ENCODE measurements at places on chromosomes 4 and X.

- no peak for DNase-seq
Observed at GRCh38 chrX:129427267-129427666, 96.0 kb downstream of the SMARCA1 start.

GRCh38 chr4:113978561-113979147, 793 bp downstream of the ARSJ start:
- DNase-seq = no peak

GRCh38 chr4:26372525-26373172, 51.8 kb downstream of the RBPJ start:
- DNase-seq = peak; percentile 76

DNA sequence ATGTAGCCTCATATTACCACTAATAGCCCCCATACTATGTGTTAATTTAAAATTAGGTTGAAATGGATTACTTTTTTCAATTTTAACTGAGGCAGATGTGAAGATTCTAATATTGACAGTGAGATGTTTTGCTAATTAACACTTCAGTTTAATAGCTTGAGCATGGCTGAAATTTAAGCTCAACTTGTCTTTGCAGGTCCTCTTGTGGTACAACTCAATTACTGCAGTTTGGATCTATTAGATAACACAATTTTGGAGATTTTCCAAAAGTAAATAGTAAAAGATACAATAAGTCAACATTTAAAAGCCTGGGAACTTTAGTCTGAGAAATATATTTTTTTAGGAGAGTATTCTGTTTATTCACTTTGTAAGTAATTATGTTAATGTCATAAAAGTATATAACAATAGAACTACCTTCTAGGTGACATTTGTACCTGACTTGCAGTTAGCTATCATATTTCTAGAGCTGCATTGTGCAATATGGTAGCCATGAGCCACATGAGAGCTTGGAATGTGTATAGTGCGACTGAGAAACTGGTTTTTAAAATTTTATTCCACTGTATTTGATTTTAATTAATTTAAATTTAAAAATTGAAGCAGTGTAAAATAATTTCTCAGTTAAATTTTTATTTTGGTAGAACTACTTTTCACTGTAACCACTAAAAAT, 73.1 kb upstream of the FMR1 start:
- DNase-seq = no peak

- DNase-seq = peak; percentile 26
Observed at GRCh38 chrX:14899607-14900006, 26.4 kb downstream of the MOSPD2 start.

- no peak for DNase-seq
Observed at GRCh38 chr4:40515037-40515397, 114.6 kb downstream of the RBM47 start.

DNA sequence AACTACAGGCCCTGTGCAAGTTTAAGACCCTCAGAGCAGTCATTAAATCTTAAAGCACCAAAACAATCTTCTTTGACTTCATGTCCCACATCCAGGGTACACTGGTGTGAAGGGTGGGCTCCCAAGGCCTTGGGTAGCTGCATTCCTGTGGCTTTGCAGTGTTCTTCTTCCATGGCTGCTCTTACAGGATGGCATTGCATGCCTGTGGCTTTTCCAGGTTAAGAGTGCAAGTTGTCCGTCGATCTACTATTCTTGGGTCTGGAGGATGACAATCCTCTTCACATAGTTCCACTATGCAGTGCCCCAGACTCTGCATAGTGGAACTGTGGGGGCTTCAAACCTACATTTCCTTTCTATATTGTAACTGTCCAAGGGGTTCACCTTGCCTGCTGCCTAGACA, 494.5 kb downstream of the CFAP47 start:
- DNase-seq = no peak

DNA sequence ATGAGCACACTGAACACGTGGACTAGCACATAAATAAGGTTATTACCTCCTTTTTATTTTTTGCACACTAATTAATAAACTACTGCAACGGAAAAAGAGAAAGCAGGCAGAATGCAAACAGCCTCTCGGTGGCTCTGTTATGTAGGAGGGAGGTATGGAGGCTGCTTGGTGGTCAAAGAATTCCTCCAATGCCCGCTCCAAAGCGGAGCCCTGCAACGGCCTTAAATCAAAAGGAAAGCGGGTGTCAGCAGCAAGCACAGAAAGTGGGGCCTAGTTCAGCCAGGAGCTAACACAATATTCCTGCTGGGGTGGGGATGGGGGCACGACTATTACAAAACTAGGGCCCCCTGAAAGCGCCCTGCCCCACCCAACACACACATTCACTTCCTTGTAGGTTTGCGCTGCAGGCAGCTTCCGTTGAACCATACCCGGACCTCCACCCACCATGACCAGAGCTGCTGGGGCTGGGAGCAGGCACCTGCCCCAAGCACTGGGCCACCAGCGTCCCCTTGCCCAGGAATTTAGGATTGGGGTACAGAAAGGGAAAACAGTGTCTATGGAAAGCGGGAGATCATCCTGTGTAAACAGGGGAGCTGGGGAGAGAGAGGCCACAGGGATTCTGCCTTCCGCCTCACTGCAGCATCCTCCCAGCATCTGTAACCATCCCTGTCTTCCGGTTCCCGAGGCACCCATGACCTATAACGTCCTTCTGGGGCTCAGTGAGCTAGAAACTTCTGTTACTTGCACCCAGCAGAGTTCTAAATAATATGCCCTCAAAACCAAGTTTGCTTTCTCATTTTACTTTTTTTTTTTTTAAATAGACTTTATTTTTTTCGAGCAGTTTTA, 57.1 kb upstream of the DDX3X start:
- no peak for DNase-seq

DNA sequence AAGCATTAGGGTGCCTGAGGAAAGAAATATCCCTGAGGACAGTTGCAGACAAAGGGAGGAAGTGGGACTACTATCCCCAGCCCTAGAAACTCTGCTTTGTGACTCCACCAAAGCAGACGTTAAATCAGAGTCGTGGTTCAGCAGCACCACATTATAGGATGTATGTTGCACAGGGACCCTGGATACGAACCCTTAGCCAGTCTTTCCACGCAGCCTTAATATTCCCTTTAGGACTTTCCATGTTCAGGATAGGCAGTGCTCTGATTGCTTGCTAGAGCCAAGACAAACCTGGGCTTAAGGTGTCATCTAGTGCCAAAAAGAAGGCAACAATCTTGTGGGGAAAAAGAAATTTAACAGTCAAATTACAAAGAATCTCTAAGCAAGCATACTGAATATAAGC, 62.6 kb downstream of the MAD2L1 start:
- DNase-seq = no peak

GRCh38 chrX:12239356-12240082, 101.2 kb downstream of the FRMPD4 start:
- no peak for DNase-seq

- DNase-seq = no peak
Observed at GRCh38 chrX:6574762-6575161, 39.8 kb upstream of the VCX3A start.

DNA sequence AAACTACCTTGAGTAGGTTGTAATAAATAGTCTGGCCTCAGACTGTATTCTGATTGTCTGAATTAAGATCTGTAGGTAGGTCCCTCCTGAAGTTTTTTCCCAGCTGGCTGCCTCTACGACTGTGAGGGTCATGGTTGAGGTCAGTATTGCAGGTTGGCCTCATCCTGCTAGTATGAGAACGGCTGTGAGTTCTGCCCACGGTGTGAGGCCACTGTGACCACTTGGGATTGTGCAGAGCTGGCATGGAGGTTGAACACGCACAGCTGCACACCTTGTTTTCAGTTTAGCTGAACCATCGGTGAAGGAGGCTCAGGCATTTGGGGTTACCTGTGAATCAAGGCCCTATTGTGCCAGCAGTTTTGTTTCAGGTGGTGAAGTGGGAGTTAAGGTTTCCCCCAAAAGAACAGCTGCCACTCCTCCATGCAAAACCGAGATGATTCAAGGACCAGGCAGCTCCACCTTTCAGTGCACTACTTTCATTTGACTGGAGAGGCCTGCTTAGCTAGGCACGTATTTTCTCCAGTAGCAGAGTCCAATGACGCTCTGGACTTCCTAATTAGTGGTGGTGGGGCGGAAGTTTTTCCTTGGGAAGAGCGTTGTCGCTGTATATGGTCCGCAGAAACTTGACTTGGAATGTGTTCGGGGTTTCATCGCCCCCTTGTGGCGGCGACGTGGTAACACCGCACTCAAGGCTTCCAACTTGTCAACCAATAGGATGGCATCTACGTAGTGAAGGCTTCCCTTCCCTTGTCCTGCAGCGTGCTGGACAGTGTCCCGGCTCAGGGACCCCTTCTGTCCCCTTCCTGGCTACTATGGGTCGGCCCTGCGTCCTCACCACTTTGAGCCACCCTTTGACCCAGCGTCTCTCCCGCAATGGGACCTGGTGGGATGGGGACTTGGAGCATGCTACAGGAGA, 13.8 kb downstream of the CMC4 start:
- peak; percentile 42 for DNase-seq

- DNase-seq = no peak
Observed at GRCh38 chr4:2059726-2060602, 837 bp downstream of the NAT8L start.

DNA sequence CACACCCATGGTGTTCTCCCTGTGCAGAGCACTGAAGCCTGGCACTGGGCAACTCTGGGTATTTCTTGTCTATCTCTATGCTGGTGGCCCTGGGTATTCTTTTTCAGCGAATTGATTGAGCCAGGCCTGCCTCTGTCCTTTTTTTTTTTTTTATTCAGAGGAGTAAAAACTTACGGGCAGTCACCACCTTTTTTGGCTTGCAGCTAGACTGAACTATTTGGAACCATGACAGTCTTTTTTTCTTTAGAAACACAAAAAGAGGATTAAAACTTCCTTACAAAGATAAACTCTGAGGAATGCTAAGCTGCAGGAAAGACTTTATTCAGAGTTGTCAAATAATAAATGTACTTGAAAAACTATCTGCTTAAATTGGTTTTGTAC, 119.2 kb upstream of the STIM2 start:
- no peak for DNase-seq

GRCh38 chrX:9790866-9791265, 4.6 kb downstream of the SHROOM2 start:
- DNase-seq = no peak

- DNase-seq = no peak
Observed at GRCh38 chr4:168433571-168433970, 46.7 kb downstream of the DDX60L start.

DNA sequence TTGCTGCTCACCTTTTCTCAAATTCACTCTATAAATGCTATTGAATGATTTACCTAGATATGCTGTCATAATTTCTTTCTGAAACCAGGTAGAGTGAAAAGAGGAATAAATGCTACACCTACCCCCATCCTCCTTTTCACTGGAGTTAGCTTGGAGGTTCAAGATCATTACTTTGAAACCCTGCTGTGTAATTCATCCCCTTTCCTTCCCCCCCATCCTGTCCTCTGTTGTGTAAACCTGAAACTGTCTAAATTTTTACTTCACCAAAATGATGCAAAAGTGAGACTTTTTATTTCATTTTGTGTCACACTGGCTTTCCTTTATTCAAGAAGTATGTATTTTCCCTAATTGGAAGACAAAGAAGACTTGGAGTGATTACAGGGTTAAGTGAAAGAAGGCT, 5.4 kb downstream of the ZCCHC18 start:
- no peak for DNase-seq

- no peak for DNase-seq
Observed at GRCh38 chrX:9037296-9037695, 3.4 kb upstream of the FAM9B start.

- no peak for DNase-seq
Observed at GRCh38 chrX:48736878-48737212, 24.7 kb upstream of the GLOD5 start.

DNA sequence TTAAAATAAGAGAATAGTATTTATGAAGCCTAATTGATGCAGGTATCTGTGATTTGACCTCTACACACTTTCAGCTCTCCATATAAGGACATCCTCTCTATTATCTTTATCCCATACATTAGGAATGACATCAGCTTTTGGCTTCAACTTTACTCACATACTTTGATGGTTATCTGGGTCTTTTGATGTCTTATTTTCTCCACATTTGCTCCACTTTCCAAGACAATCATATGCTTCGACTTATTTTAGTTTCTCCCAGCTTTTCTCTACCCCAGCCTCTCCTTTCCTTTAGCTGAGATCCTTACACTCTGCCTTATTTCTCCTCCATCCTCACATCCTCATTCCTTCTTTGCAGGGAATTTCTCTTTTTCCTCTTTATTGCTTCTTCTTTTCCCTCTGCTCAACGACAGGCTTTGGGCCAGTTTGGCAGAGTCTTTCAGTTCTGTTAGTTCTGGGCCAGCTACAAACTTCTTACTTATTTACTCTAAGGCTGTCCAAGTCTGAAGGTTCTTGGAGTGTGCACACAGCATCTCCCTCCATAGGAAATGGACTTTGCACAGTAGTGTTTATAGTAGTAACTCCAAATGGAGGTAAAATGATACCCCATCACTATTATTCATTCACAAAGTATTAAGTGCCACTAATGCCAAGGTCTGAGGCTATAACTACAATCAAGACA, 50.5 kb downstream of the SLC4A4 start:
- DNase-seq = no peak

DNA sequence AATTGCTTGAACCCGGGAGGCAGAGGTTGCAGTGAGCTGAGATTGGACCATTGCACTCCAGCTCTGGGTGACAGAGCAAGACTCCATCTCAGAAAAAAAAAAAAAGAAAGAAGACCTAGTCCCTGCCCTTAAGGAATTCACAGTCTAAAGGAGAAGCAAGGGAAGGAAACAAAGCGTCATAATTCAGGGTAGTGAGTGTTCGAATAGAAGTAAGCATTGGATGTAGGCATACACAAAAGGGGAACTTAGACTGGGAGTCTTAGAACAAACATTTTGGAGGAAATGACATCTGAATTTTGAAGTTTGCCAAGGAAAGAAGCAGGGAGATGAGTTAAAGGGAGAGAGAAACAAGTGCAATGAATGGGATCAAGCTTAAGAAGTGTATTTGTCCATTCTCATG, 32.4 kb downstream of the PPM1K start:
- DNase-seq = no peak

DNA sequence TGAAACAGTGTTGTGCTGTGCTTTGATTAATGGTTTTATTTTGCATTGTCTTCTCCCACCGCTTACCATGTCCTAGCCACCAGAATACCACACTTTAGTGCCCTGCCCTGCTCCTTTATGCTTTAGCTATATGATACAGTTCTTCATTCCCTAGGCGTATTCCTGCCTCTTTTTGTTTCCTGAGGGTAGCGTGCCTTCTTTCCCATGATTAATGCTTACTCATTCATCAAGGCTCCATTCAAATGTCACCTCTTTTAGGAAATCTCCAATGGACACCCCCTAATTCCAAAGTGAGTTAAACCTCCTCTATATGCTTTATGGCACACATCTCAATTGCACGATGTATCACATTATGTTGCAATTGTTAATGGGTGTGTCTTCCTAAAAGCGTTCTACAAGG, 46.3 kb downstream of the SPANXD start:
- DNase-seq = no peak

- DNase-seq = no peak
Observed at GRCh38 chr4:2792396-2792710, 532 bp upstream of the SH3BP2 start.

GRCh38 chr4:107740950-107741701, 21.1 kb upstream of the PAPSS1 start:
- DNase-seq = peak; percentile 50

DNA sequence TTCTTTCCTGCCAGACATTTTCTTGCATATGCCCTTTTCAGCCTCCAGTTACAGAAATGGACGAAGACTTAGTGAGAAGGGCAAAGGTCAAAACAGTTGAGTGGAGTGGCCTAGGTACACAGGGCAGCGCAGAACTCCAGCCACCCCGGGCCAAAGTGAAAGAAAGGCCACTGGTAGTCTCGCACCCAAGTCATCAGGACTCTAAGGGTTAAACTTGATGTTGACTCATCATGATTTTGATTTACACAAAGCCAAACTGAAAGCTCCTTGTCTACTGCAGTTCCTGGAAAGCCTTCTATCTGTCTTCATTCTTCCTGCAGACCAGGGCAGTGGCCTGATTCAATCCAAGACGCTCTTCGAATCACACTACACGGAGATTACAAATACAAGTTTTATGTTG, 2.6 kb upstream of the IL13RA1 start:
- DNase-seq = no peak
